ENCODE measurements at places on chromosomes 5 and 9. TPM values are rescaled to one million over a fixed set of nuclear protein-coding genes. Genes with fewer than 3 reads are reported as not detected.

Gene FCN1
- total RNA-seq = 12.4 TPM

Gene LCN9
- total RNA-seq = not detected

Gene ARL14EPL
- not detected for total RNA-seq

Gene FGF1
- not detected for total RNA-seq

Gene BTNL8
- not detected for total RNA-seq

Gene SH3RF2
- not detected for total RNA-seq

GRCh38 chr5:80672140-80672736, 17.5 kb upstream of the DHFR start:
- H3K4me1 ChIP-seq = peaks cover 6% of the 10 kb centered on the region
- H3K27ac ChIP-seq = no peak overlapping the region
- H3K36me3 ChIP-seq = peaks cover 6% of the 10 kb centered on the region
- DNase-seq = peak; percentile 23
- no peaks in the 10 kb centered on the region for H3K27me3 ChIP-seq

DNA sequence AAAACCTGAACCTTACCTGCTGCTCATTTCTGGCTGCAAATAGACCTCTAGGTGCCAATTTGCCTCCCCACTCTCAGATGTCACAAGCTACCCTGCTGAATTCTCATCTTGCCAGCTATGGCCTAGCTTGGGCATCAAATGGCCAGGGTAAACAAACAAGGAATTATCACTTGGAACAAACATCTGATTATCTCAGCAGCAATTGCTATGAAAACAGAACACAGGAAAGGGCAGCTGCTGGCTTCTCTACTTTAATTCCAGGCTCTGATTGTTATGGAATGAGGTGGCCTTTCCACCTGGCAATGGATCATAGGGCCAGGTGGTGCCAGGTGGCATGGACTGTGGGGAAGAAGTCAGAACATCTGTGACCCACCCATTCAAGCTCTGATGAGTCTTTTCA, 505.1 kb downstream of the TLR4 start:
- H3K27ac ChIP-seq = no peak overlapping the region
- H3K36me3 ChIP-seq = no peaks in the 10 kb centered on the region
- no peaks in the 10 kb centered on the region for H3K4me1 ChIP-seq
- DNase-seq = no peak

Gene LHFPL2
- 1.3 TPM for total RNA-seq

Gene AP3S1
- 44.5 TPM for total RNA-seq

DNA sequence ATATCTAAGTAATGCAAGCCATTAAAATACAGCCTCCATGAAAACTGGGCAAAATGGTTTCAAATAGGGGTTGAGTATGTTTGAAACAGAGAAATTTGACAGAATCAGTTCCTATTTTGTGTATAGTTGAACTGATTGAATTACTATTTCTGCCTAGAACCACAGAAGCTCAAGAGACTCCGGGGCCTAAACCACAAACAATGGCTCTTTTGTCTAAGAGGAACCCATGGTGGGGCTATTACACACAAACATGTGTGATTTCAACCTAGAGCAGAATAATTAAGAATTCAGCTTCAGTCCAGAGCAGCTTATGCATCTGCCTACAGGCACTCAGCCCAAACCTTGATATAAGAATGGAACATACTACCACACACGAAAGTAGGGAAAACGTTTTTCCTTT, 171.2 kb upstream of the MPDZ start:
- H3K4me1 ChIP-seq = no peaks in the 10 kb centered on the region
- no peaks in the 10 kb centered on the region for H3K27me3 ChIP-seq
- no peak overlapping the region for H3K4me3 ChIP-seq
- no peak overlapping the region for H3K27ac ChIP-seq

DNA sequence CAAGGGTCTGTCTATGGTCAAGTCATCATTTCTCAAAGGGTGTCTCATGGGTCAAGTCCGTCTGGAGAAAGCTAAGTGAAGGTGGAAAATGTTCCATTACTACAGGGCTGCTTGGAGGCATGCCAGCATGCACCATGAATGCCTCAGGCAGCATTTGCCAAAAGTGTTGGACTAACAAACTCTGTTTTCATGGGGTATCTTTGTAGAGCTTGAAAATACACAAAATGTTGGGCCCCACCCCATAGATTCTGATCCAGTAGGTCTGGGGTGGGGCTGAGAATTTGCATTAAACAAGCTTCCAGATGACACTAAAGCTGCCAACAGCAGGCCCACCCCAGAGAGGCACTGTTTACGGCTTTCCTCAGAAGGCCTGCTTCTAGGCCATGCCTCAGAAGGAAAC, 75.0 kb upstream of the FRRS1L start:
- H3K27ac ChIP-seq = no peak overlapping the region
- peaks cover 68% of the 10 kb centered on the region for H3K27me3 ChIP-seq
- no peak for DNase-seq
- H3K36me3 ChIP-seq = no peaks in the 10 kb centered on the region

GRCh38 chr5:54703133-54703532, 185.6 kb downstream of the SNX18 start:
- no peak overlapping the region for H3K4me3 ChIP-seq
- no peaks in the 10 kb centered on the region for H3K27me3 ChIP-seq
- H3K36me3 ChIP-seq = peaks cover 2% of the 10 kb centered on the region
- peaks cover 6% of the 10 kb centered on the region for H3K4me1 ChIP-seq
- H3K27ac ChIP-seq = no peak overlapping the region
- DNase-seq = no peak

Gene IFNA2
- total RNA-seq = not detected

GRCh38 chr5:103166706-103167105, 46.6 kb downstream of the PPIP5K2 start:
- no peaks in the 10 kb centered on the region for H3K36me3 ChIP-seq
- no peak overlapping the region for H3K4me3 ChIP-seq
- no peak overlapping the region for H3K27ac ChIP-seq
- no peak for DNase-seq

Gene FBXW11
- 30.1 TPM for total RNA-seq

Gene LCN1
- total RNA-seq = not detected

GRCh38 chr9:100322954-100323536, 29.7 kb downstream of the TEX10 start:
- H3K4me3 ChIP-seq = no peak overlapping the region
- H3K4me1 ChIP-seq = peaks cover 6% of the 10 kb centered on the region
- no peak for DNase-seq
- H3K27ac ChIP-seq = peak overlapping the region; percentile 74
- no peaks in the 10 kb centered on the region for H3K27me3 ChIP-seq

GRCh38 chr9:31799953-31800609, 584.4 kb upstream of the ACO1 start:
- no peak overlapping the region for H3K4me3 ChIP-seq
- no peaks in the 10 kb centered on the region for H3K36me3 ChIP-seq
- DNase-seq = no peak
- H3K27me3 ChIP-seq = peaks cover 14% of the 10 kb centered on the region

Gene ATP10B
- not detected for total RNA-seq

DNA sequence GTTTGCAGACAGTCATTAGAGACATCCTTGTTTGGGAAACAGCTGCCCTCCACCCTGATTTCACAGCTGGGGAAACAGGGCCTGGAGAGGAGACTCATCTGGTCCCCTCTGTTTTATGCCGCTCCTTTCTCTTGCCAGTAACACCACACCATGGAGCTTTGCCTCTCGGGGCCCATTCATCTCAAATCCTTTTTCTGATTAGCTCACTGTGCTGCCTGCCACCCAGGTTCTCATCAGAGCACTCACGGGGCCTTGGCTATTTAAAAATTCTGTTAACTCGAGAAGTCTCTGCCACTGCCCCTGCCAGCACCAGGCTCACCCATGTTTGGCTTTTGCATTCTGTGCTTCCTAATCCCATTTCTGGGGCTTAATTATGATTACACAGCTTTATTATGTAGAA, 36.8 kb upstream of the C5orf58 start:
- H3K4me3 ChIP-seq = no peak overlapping the region
- DNase-seq = no peak
- no peaks in the 10 kb centered on the region for H3K4me1 ChIP-seq
- no peak overlapping the region for H3K27ac ChIP-seq
- peaks cover 16% of the 10 kb centered on the region for H3K27me3 ChIP-seq

Gene PRSS3
- total RNA-seq = not detected

Gene SLIT3
- total RNA-seq = not detected

Gene DNM1
- total RNA-seq = 2.2 TPM

Gene SHOC1
- not detected for total RNA-seq

Gene HCN1
- not detected for total RNA-seq

DNA sequence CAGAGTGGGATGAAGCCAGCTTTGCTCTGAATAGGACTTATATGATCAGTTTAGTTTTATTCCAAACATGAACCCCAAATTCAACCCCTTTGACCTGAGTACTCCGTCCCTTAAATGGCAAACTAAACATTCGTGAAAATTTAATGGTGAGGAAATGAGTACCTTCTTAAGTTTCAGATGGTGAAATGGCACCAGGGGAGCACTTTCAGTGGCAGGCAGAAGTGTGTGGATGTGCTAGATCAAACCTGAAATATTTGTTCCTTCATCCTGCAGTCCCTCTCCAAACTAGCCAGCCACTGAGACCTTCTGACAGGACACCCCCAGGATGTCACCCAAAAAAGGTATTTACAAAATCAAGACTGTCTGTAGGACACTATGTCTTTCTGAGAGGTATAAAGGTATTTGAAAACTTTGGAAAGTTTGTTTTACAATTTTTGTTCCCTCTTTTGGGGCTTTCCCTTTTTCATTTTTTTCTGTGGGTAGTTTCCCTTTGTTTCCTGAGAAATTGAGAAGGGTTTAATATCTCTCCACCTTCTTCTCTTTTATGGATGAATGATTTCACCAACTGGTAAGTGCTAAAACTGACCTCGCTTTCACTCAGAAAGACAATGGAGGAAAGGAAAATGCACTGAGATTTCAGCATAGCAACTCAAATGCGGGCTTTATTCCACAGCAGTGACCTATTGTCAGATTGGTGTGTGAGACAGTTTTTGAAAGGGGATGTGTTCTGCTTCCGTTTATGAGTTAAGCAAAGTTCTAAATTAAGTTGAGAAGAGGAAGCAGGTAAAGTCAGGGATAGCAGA, 127.1 kb downstream of the TMC1 start:
- DNase-seq = no peak
- H3K36me3 ChIP-seq = no peaks in the 10 kb centered on the region
- H3K27ac ChIP-seq = no peak overlapping the region
- H3K4me1 ChIP-seq = peaks cover 5% of the 10 kb centered on the region
- H3K27me3 ChIP-seq = peaks cover 31% of the 10 kb centered on the region

DNA sequence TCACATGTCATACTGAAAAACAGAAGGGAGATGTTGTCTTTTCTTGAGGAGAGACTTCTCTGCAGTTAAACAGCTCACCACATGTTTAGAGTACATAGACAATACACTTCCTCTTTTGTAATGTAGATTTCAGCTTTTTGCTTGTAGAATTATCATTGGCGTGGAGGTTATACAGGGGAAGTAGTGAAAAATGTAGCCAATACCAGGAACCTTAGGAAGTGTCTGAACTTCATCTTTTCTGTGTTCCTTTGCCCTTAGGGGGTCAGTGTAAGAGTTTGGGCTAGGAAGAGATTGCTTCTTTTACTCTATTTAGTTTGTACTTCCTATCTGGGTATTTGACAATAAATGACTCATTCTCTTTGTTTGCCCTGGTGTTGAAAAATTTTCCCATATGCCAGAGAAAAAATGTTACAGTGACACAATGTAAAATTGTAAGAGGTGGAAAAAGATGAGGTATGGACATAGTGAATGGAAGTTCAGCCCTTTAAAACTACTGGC, 21.0 kb upstream of the CDKN2B start:
- no peak overlapping the region for H3K4me3 ChIP-seq
- H3K27me3 ChIP-seq = peaks cover 5% of the 10 kb centered on the region
- no peaks in the 10 kb centered on the region for H3K36me3 ChIP-seq

- no peaks in the 10 kb centered on the region for H3K36me3 ChIP-seq
- DNase-seq = no peak
- H3K27me3 ChIP-seq = no peaks in the 10 kb centered on the region
Measured at GRCh38 chr5:142164315-142164714, 55.7 kb downstream of the NDFIP1 start.

DNA sequence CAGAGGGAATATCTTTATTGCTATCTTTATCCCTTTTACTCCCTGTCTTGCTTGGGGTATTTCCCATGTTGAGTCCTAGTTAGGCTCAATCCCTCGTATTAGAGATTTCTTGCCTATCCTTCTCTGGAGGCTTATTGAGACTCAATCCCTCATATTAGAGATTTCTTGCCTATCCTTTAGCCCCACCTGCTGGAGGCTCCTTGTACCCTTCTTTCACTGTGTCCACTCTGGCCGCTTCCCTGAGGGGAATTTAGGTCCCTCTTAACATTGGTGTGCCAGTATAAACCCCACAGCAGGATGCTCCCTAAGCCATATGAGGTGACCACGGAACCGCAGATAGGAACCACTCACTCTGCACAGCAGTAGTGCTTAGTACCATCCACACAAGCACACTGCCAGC, 110.7 kb upstream of the MAMDC2 start:
- no peak for DNase-seq
- H3K4me1 ChIP-seq = no peaks in the 10 kb centered on the region

Gene TLX3
- total RNA-seq = not detected

GRCh38 chr5:152356506-152356905, 48.6 kb downstream of the NMUR2 start:
- DNase-seq = no peak
- no peak overlapping the region for H3K4me3 ChIP-seq
- H3K36me3 ChIP-seq = no peaks in the 10 kb centered on the region
- H3K4me1 ChIP-seq = no peaks in the 10 kb centered on the region
- peaks cover 49% of the 10 kb centered on the region for H3K27me3 ChIP-seq
- no peak overlapping the region for H3K27ac ChIP-seq

- no peak overlapping the region for H3K27ac ChIP-seq
- DNase-seq = no peak
- H3K27me3 ChIP-seq = peaks cover 52% of the 10 kb centered on the region
Measured at GRCh38 chr5:171578829-171579491, 159.5 kb downstream of the FGF18 start.

Gene TNIP1
- total RNA-seq = 227 TPM

Gene ENTREP1
- total RNA-seq = not detected

DNA sequence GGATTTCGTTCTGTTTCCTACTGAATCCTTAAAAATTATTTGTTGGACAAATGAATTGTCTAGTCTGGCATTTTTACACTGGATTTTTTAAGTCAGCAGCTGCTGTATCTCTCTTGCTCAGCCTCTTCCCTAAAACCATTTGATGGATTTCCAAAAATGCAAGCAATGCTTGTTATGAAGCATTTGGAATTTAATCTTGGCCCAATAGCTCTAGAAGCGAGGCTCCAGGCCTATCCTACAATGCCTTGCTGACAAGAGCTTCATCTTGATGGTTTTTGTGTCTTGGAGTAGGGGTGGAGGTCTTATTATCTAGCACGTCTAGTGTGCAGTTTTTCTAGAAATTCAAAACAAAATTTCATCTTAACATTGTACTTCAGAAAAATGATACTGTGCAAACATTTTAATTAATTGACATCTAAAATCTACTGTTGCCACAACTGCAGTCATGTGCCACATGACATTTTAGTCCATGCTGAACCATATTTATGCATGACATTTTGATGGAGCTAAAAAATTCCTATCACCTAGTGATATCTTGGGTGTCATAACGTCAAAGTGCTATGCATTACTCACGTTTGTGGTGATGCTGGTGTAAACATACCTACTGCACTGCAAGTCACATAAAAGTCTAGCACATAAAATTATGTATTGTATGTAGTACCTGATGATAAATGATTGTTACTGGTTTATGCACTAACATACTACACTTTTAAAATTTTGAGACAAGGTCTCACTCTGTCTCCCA, 5.9 kb upstream of the RAD23B start:
- H3K27me3 ChIP-seq = peaks cover 53% of the 10 kb centered on the region
- H3K27ac ChIP-seq = no peak overlapping the region
- no peak overlapping the region for H3K4me3 ChIP-seq
- DNase-seq = no peak
- peaks cover 14% of the 10 kb centered on the region for H3K4me1 ChIP-seq

- H3K36me3 ChIP-seq = peaks cover 5% of the 10 kb centered on the region
- peak overlapping the region; percentile 25 for H3K27ac ChIP-seq
- H3K4me1 ChIP-seq = no peaks in the 10 kb centered on the region
- no peak for DNase-seq
- peaks cover 49% of the 10 kb centered on the region for H3K27me3 ChIP-seq
Measured at GRCh38 chr5:14209222-14209822, 66.2 kb downstream of the TRIO start.
